ENCODE measurements at places on chromosomes 12 and 14.

DNA sequence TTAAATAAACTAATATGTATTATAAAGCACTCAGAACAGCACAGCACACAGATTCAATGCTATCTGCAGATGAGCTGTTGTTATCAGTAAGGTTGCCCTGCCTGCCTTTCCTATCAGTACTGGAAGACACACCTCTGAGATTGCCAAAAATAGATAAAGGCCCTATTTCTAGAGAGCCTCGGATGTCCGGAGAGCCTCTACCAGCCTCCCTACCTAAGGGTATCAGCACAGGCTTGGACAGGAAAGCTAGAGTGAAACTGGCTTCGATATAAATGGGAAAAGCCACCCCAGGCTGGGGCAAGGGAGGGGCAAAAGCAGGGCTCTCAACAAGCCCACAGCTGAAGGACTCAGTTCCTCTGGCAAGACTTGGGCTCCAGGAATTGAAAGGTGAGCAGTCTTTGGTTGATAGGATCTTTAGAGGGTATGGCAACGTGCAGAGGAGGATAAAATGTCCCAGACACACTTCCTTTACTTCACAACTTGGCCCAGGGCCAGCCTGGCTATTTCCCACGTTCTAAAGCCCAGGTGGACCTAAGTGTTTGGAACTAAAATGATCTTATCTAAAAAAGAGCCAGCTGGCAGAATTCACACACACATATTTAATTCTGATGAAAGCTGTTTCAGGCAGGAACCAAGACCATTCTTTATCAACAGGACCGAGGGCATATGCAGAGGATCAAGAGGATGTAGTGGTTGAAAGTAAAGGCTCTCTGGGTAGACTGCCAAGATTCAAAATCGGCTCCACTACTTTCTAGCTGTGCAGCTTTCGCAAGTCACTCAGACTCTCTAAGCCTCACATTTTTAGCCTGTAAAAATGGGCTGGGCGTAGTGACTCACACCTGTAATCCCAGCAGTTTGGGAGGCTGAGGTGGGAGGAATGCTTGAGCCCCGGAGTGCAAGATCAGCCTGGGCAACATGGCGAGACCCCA, 37.8 kb upstream of the ITPR2 start:
- no peak for DNase-seq

GRCh38 chr12:26471560-26471959, 276.2 kb downstream of the SSPN start:
- DNase-seq: no peak

- no peak for DNase-seq
These were observed at the start of gene WSB2 for GRCh38 chr12:118061011-118061872. TSS of gene WSB2 (minus strand) at chr12:118061179. CDS start at chr12:118061048, 131 bp downstream.

GRCh38 chr12:87254381-87255030, 774.7 kb downstream of the C12orf50 start:
- DNase-seq: no peak

GRCh38 chr12:116515684-116516083, 43.5 kb upstream of the MAP1LC3B2 start:
- DNase-seq: no peak

DNA sequence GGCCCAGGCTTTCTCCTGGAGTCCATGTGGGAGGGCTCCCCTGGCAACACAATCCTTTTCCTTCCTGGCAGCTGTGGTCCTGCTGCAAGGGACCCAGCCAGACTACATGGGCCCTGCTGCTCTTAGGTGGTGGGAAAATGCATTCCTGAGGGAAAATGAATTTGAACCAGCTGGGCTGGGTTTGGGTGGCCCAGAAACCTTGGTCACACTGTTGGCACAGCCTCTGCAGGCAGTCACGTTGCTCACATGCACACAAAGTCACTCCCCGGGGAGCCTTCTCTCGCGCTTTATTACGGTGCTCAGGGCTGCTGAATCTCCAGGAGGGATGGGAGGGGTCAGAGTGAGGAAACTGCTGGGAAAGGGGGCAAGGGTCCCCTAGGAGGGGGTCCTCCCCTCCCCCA, 17.2 kb downstream of the PLEKHG3 start:
- no peak for DNase-seq

DNA sequence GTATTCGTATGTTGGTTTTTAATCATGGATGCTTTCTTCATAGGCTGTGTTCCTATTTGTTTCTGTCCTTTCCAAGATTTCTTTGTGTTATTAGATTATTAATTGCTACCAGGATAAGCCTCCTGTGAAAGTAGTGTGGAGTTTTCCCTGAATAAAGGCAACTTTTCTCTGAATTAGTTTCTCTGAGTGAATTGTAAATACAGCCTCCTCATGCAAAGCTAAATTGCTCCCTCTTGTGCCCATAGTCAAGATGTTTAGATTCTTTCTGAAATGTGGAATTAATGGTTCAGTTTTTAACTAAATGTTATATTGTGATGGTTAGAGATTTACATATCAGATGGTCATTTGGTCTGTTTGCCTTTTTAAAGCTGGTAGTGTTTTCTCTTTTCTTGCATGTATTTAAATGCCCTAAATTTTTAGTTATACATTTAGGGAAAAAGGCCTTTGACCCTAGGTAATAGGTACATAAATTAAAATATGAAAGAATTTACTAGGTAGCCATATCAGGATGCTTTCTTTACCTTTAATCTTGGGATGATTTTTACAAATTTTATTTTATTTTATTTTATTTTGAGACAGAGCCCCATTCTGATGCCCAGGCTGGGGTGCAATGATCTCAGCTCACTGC, 8.9 kb downstream of the APAF1 start:
- no peak for DNase-seq

GRCh38 chr12:74890237-74890599, 319.4 kb downstream of the KCNC2 start:
- DNase-seq: no peak

DNA sequence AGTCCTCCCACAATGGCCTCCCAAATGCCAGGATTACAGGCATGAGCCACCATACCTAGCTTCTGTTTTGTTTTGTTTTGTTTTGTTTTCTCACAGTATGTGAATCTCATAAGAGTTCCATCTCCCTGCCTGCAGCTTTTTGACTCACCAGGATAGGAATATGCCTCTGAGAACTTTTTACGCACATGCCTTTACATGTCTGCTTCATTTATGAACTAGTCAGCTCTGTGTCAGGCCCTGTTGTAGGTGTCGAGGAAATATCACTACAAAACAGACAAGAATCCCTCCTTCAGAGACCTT, 89.0 kb downstream of the BORCS5 start:
- DNase-seq: no peak

- no peak for DNase-seq
These were observed 378.7 kb downstream of the PRKD1 start for GRCh38 chr14:29548948-29549370.

DNA sequence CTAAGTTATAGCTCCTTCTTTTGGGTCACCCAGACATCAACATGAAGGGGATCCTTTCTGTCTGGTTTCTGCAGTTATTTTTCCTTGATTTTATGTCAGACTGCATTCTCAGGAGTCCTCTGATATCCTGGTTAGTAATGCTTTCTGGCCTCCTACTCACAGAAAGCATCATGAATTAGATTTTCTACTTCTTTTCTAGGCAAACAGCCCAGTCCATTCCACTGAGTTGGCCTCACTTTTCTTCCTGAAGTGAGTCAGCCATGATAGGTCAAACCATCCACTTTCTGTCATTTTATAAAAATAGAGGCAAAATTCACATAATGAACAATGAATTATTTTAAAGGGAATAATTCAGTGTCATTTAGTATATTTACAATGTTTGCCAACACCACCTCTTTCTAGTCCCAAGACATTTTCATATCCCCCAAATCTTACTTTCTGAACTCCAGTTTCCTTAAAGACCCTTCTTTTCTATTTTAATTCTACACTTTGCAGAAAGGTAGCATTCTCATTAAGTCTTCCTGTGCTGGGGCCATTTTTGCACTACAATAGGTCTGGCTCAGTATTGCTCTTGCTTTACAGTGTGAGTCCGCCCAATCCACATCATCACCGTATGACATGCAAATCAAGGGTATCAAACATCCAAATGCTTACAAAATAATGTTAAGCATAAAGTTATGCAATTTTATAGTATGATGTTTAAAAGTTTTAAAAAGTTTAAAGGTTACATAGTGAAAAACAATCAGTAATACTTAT, 95.1 kb downstream of the UNC79 start:
- DNase-seq: no peak

DNA sequence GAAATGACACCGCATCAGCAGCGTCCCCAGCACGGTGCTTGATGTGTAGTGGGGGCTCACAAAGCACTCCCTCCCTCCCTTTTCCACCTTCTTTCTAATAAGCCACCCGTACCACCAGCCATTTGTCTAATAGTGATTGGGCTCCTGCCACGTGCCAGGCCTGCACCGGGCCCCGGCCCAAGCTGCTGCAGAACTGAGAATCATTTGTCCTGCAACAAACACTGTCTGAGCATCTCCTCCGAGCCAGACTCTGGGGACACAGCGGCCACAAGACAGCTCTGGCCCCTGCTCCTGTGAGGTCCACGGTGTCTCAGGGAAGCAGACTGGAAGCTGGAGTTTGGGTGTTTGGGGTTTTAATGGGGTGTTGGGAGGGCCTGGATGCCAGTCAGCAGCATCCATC, 43.9 kb downstream of the MVK start:
- DNase-seq: no peak

- peak; percentile 44 for DNase-seq
These were observed 124.8 kb downstream of the SAMD4A start for GRCh38 chr14:54691525-54692283.

DNA sequence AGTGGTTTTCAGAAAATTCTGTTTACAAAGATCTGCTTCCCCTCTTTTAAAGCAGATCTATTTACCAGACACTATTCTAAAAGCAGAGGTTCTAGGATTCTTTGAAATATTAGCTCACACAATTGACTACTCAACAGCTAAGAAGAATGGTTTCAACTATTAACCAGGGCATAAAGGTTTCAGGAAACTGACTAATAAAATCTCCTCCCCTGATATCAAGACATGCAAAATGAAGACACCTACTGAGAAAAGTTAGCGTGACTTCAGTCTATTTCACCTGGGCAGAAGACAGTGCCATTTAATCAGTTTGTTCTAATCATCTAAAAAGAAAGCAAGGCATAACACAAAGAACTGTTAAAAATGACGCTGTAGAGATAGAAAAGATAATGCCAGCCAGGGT, 22.2 kb downstream of the DAD1 start:
- DNase-seq: no peak

DNA sequence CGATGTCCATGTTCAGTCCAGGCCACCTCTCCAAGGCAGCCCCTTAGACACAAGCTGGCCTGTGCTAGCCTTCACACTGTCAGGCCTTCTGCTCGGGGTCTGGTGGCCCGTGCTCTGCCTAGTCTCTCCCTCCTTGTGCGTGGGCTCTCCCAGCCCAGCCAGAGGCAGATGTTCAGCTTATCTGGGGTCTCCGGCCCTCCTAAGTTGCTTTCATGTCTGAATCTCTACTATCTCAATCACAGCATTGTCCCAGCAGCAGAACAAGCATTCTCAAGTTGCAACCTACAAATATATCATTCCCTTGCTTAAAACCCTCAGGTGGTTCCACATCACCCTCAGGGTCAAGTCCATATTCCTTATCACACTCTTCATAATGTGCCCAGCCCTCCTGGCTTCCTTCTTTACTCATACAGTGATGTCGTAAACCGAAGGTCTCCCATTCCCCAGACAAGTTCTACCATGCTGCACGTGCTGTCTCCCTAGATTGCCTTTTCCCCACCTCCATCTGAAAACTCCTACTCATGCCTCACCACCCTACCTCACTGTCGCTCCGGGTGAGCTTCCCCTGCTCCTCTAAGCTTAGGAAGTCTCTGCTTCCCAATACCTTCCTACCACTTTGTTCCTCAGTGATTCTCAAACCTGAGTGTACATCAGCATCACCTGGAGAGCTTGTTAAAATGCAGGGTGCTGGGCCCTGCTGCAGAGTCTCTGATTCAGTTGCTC, 1.5 kb downstream of the KRT73 start:
- no peak for DNase-seq

DNA sequence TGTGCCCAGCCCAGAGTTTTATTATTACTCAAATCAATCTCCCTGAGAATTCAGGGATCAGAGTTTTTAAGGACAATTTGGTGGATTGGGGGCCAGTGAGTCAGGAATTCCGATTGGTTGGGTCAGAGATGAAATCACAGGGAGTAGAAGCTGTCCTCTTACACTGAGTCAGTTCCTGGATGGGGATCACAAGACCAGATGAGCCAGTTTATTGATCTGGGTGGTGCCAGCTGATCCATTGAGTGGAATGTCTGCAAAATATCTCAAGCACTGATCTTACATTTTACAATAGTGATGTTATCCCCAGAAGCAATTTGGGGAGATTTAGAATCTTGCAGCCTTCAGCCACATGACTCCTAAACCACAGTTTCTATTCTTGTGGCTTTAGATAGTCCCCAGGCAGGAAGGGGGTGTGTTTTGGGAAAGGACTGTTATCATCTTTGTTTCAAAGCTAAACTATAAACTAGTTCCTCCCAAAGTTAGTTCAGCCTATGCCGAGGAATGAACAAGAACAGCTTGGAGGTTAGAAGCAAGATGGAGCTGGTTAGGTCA, 89.1 kb upstream of the CNOT2 start:
- no peak for DNase-seq

- DNase-seq: no peak
These were observed 240.5 kb downstream of the C12orf75 start for GRCh38 chr12:105570944-105571343.

DNA sequence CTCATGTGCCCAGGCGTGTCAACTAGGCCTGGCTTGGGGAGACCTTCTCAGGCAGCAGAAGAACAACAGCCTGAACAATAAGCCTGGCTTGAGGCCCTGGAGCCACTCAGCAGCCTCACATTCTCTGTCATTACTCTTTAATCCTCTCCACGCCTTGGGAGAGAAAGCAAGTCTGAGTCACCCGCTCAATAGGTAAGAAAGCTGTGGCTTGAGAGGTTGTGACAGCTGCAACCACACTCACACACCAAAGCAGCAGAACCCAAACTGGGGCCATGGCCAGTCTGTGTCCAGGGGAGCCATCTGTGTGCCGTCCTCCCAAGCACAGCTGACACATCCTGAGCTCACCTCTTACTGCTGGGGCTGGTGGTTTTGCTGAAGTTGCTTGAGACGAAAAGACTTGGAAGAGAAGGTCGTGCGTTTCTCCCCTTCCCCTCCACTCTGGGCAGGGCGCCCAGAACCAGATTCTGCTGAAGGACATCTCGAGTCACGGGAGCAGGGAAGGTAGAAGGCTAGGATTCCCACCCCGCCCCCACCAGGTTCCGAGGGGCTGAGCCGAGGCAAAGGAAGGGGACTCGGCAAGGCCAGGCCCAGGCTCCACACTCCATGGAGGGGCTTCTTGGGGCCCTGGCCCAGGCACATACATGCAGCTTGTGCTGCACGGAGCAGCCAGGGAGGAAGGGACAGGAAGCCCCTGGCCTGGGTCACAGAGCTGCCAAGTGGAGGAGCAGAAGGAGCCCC, 5.5 kb downstream of the TMEM63C start:
- DNase-seq: no peak

GRCh38 chr12:77122236-77122635, 56.9 kb upstream of the E2F7 start:
- DNase-seq: no peak

GRCh38 chr12:113070117-113070906, 13.8 kb downstream of the DTX1 start:
- DNase-seq: no peak

GRCh38 chr12:49646331-49646830, 23.0 kb downstream of the PRPF40B start:
- DNase-seq: no peak

GRCh38 chr14:96888593-96888992, 91.4 kb downstream of the VRK1 start:
- no peak for DNase-seq
